ENCODE measurements at places on chromosomes 6 and 20. TPM values are rescaled to one million over a fixed set of nuclear protein-coding genes. Genes with fewer than 3 reads are reported as not detected.

- DNase-seq = peak; percentile 38
These were observed 230.9 kb upstream of the DTNBP1 start for GRCh38 chr6:15893556-15894253.

The GPR6 gene
- not detected for total RNA-seq

The IL20RA gene
- total RNA-seq = not detected

The TGM3 gene
- total RNA-seq = 0.31 TPM

The OTOR gene
- total RNA-seq = not detected
